ENCODE measurements at places on chromosomes 3 and 15. TPM values are rescaled to one million over a fixed set of nuclear protein-coding genes. Genes with fewer than 3 reads are reported as not detected.

CSK gene
- 25.4 TPM for total RNA-seq

PLSCR2 gene
- total RNA-seq: not detected

CA12 gene
- total RNA-seq: 93.6 TPM

SAMD7 gene
- not detected for total RNA-seq

CEP97 gene
- total RNA-seq: 14.9 TPM

ANKUB1 gene
- total RNA-seq: not detected

RYR3 gene
- total RNA-seq: not detected

DALRD3 gene
- 55.8 TPM for total RNA-seq

DPH3 gene
- total RNA-seq: 16.7 TPM

CD200R1L gene
- not detected for total RNA-seq

CSTA gene
- total RNA-seq: 0.66 TPM

GHSR gene
- total RNA-seq: not detected

SPINK8 gene
- total RNA-seq: not detected

MAP3K13 gene
- total RNA-seq: 17.6 TPM

SEMA3G gene
- under 0.01 TPM for total RNA-seq

NBEAL2 gene
- 5.0 TPM for total RNA-seq

GREM1 gene
- under 0.01 TPM for total RNA-seq

VIPR1 gene
- 1.4 TPM for total RNA-seq

OXSR1 gene
- total RNA-seq: 37.1 TPM

NAALADL2 gene
- 15.9 TPM for total RNA-seq

CPNE9 gene
- total RNA-seq: not detected

HIGD2B gene
- total RNA-seq: not detected

TRPM1 gene
- not detected for total RNA-seq

APBA2 gene
- 14.7 TPM for total RNA-seq

TMF1 gene
- total RNA-seq: 47.7 TPM

PRR20G gene
- not detected for total RNA-seq

VPS18 gene
- 51.5 TPM for total RNA-seq

CCR3 gene
- not detected for total RNA-seq

XCR1 gene
- total RNA-seq: not detected

CASR gene
- not detected for total RNA-seq

Data from aortic smooth muscle cell (primary cell).